Esophagus squamous epithelium (tissue), 5 donors: ENCODE measurements at places on chromosomes 7 and 10.

DNA sequence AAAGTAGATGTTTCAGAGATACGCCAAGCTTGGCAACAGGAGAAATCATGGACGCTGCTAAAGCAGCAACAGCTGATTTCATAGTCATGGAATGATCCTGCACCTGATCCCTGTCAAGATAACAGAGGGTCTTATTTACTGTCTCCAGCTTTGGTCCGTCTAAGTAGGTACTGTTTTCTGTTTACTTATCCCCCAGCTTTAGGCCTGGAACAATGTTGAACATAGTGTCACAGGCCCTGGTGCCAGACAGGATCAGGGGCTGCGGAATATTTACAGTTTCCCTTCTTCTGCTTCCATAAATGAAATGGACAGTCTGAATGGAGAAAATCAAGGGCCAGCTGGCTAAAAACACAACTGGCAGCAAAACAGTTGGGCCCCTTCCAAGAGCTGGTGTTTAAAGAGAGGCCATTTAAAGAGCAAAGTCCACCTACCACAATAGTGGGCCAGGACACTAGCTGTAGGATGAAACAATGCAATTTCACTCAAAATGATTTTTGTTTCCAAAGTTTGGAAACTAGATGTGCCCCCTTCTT is 2.9 kb downstream of the GPR37 start:
- DNase-seq = no peak

DNA sequence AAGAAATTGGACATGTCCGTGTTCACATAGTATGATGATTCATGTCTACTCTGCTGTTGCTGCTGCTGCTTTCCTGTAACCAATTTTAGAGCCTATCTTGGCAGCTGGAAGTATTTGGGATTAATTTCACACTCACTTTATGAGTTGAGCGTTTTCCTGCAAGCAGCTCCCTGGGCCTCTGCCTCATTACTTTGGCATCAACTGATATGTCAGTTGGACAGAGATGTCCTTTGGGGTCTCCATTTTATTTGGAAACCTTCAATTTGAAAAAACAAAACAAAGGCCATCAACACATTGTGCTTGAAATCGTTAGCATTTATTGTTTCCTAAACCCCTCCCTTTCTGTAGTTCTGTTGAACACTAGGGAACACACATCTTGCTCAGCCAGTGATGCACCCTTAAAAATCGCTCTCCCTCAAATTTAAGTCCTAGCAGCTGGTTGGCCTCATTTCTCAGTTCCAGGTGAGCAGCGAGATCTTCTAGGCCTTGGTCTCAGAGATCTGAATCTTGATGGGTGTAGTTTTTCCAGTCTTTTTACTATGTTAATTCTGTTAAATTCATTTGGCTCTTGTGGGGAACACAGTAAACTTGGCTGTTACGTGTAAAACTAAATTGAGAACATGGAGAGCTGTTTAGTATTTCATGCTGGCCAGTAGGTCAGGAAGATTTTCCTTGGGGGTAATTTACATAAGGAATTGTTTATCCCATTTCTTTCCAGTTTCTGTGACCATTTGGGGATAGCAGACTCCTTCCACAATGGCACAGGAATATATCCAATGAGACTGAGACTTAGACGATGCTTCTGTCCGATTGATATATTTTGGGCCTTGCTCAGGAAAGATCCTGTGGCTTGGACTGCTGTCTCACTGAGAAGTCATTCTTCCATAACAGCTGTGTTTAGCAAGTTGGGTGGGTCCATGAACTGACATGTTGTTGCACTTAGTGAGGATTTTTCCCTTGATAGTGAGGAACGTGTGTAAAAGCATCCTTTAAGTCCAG is 371.6 kb downstream of the BBS9 start:
- no peak for DNase-seq

DNA sequence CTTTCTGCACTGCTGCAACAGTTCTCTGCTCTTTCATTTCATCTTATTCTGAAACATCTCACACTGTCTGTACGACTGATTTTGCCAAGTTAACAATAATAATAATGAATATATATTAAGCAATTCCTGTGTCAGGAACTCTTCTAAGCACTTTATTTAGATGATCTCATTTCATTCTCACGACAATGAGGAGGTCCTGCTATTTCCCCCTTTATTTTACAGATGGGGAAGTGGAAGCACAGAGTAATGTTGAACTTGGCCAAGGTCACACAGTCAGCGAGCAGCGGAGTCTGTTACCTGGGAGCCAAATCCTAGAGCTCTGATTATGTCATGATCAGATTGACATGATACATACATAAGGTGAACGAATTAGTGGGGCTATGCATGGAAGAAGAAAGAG is 5.8 kb downstream of the MRC1 start:
- no peak for DNase-seq

DNA sequence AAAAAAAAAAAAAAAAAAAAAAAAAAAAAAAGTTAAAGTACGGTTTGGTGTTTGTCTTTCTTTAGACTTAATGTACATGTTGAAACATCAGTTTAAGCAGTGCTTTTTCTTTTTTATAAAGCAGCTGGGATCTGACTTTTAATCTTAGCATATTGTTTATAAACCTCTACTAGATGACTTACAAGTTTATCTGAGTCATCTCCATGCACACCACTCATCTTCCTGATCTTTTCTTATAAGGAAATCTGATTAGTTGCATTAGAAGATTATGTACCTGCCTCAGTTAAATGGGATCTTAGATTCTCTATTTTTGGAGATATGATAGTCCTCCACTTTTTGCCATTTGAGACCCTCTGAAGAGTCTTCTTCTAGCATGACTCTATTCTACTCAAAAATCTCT is 391.9 kb upstream of the LRGUK start:
- DNase-seq = no peak

GRCh38 chr10:93495654-93496321 is 624 bp upstream of the CEP55 start:
- DNase-seq = no peak

DNA sequence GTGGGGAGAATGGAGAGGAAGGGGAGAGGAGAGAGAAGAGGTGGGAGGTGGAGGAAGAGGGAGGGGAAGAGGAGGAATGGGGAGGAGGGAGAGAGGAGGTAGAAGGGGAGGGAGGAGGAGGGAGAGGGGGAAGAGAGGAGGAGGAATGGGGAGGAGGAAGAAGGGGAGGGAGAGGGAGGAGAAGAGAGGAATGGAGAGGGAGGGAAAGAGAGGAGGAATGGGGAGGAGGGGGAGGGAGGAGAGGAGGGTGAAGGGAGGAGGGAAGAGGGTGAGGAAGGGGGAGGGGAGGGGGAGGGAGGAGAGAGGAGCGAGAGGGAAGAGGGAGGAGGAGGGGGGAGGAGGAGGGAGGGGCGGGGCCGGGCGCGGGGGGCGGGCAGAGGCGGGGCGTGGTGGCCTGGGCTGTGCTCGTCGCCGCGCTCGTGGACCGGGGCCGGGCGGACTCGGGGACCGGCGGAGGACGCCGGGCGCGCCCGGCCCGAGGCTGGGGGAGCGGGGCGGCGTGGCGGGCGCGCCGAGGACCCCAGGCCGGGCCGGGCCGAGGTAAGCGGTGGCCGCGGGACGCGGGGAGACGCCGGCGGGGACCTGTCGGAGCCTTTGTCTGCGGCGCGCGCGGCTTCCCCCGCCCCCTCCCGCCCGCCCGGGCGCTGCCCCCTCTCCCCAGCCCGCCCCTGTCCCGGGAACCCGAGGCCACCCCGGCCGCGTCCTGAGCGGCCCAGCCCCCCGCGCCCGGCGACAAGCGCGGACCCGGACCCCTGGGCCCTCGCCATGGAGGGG is at the start of gene SLC29A4:
Gene SLC29A4 (plus strand): TSS at position 401 of the 774 bp plus-strand sequence. CDS start 4,874 bp downstream, outside the sequence.
- DNase-seq = no peak

- no peak for DNase-seq
These were observed 607.4 kb upstream of the MBL2 start for GRCh38 chr10:53379956-53380355.

DNA sequence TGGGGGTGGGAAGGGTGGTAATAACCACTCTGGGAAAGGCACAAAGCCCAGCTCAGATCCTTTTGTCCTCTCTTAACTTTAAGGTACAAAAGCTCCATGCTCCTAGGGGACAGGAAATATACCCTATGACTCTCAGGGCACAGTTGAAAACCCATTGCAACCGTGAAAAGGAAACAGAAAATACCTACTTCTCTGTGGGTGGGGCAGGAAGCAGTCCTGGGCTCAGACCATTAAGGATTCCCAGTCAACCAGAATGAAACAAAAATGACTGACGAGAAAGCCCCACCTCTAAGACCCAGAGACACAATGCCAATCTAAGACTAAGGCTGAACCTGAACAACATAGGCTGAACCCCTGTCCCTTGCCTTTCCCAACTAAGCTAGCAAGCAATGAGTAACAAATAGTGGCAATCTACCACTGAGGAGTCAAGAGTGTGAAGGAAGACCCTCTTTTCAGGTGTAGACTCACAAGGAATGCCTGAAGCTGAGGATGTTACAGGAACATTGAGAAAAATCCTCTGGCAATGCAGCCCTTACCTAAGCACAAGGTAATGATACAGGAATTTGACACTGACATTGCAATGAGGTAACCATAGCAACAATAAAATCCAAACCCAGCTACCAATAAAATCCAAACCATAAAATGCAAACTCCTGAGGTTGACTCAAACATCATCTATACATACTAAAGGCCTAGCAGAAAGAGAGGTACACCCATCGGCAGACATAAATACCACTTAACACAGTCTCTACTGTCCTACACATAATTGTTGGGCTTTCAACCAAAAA is 380.1 kb downstream of the HPSE2 start:
- no peak for DNase-seq

DNA sequence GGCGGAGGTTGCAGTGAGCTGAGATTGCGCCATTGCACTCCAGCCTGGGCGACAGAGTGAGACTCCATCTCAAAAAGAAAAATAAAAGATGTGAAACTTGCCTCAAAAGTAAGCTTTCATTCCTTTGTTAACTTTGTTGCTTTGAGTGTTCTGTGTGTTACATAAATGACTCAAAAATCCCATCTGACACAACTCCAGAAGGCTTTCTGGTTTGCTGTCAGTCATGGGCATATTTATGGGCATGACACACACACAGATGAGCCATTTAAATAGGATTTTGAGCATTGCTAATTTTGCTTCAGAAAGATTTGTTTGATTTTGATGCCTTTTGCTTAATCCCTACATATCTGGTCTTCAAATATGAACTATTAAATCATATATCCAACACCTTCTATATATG is 82.6 kb downstream of the CACNB2 start:
- no peak for DNase-seq

DNA sequence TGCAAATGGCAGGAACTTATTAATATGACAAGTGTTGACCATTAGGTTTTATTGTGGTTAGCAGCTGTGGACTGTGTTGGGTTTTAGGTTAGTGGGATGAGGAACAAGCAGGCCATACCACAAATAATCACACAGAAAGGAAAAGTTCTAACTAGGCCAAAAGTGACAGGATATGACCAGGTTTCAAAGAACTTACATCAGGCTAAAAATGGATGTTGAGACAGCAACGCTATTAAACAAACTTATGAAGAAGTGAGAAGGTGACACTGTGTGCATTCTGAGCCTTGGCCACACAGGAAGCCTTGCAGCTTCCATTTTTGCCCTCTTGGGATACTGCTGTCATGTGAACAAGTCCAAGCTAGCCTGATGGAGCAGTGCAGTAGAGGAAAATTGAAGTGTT is 568.8 kb downstream of the HTR7 start:
- no peak for DNase-seq

DNA sequence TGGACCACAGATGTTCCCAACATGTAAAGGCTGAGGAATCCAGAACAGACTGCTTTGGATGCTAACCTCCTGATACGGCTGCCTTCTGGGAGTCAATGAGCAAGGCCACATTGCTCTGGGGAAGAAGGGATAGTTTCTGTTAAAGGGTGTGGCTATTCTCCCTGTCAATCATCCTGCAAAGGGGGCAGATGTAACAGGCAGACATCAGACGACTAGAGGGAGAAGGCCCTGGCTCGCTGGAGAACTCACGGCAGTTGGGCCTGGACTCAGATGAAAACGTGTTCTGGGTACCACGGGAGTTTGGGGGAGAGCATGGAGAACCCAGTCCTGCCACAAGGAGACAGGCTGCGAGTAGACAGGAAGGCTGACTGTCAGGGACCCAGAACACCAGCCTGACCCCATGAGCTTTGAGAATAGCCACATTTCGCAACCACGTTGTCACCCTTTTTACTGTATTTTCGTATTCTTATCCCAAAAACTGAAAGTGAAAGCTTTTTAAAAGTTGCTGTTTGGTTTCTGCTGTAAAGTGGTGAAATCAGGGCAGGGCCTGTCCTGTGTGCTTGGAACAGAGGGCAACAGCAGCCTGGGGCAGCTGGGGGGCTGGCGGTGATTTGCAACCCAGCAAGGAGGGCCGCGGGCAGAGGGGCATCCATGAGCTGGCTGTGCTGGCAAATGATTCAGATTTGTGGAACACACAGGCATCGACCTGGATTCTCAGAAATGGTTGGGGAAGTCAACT is 95.3 kb downstream of the MYOF start:
- DNase-seq = no peak

DNA sequence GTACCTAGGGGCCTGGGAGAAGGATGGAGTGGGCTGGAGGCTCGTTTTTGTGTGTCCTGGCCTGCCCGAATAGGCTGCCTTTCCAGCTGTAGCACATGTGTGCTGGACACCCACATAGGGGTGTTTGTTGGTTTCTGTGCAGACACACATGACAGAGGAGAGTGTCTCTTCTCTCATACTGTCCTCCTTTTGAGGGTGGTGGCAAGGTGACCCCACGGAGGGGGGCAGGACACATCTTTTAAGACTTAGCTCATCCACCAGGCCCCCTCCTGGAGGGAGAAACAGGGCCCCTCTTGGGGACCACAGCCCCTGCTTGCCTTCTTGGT is 72.2 kb upstream of the PPIF start:
- no peak for DNase-seq

GRCh38 chr10:99537086-99537988 is 4.6 kb downstream of the NKX2-3 start:
- no peak for DNase-seq

GRCh38 chr10:4865945-4866661 is 40.1 kb downstream of the AKR1E2 start:
- DNase-seq = no peak

DNA sequence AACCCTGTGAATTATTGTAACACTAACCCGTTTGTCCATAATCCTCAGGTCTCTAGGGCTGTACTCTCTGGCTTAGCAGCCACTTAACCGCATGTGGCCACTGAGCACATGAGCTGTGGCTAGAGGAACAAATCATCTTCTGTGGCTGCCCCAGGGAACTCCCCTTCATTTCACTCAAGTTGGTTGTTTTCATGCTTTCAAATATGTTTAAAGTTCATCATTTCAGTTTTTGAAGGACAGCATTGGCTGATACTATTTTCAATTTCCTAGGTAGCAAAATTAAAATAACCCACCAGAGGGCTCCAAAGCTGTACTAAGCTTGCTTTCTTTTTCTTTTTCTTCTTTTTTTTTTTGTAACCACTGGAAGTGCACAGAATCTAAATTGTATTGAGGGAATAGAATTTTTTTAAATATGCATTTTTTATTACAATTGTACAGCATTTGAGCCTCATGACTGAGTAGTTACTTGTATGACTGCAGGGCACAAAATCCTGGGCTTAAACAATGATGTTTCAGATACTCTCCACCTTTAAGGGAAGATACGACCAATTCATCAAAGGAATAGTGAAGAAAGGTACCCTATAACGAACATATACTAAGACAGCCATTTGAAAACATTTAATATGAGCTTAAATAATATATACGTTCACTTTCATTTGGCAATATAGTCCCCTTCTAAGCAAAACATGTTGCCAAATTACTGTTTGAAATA is 38.6 kb downstream of the MRC1 start:
- DNase-seq = no peak

- DNase-seq = no peak
These were observed 120.2 kb upstream of the CTTNBP2 start for GRCh38 chr7:117993377-117994003.
